ENCODE measurements at places on chromosomes 3 and 15.

GRCh38 chr3:134374105-134374790, at the start of gene AMOTL2:
AMOTL2 (minus strand) TSS chr3:134374447; CDS start chr3:134371433, 3,014 bp downstream.
- DNase-seq: peak; percentile 54

- DNase-seq: peak; percentile 40
Measured at GRCh38 chr3:10248984-10249748, 907 bp downstream of the TATDN2 start.

DNA sequence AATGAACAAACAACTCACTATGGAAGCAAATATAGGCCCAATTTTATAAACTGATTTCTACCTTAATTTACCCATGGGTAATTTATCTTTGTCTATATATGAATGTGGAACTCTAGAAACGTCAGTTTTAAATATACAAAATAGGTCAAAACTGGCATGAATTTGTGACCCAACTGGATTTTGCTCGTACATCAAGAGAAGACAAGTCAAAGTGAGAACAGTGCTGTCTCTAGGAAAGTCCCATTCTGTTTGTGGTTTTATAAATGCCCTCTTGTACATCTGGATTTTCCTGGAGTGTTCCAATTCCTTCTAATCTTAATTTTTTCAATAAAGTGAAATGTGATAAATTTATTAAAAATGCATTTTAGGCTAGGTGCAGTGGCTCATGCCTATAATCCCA, 50.2 kb upstream of the ABHD10 start:
- DNase-seq: no peak

- no peak for DNase-seq
Measured at GRCh38 chr3:192564611-192565010, 162.7 kb downstream of the FGF12 start.

DNA sequence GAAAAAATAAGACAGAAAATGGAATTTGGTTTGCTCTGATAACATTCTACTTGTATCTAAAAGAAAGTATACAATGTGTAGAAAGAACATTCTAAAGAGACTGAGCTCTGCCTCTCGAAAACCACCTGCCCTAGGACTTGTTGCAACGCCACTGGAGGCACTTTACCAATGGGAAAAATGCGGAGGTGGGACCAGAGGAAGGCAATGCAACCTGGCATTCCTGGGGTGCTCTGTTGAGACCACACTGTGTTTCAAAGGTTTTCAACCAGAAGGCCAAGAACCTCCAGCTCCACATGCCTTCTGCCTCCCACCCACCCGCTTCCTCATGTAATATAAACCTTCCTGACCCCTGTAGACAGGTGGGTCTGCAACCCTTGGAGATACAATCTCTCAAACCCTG, 4.5 kb downstream of the PROK2 start:
- DNase-seq: no peak

DNA sequence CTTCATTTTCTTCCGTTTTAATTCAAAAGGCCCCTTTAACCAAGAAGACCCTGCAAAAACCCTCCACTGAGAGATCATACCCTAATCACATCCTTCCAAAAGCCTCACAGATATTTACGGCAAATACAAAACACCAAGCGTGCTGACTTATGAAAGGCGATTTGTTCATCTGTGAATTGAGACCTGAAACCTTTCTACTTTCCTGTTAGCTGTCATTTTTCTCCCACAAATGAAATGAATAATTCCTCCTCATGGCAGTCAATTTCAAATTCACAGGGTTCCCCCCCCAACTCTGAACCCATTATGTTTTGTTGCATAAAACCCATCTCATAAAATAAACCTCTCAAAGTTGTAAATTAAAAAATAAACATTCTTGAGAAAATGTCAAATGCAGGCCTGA, 149.6 kb downstream of the PDZRN3 start:
- DNase-seq: no peak

GRCh38 chr3:128493570-128494366, 767 bp upstream of the GATA2 start:
- no peak for DNase-seq

GRCh38 chr3:458653-459310, 262.2 kb downstream of the CHL1 start:
- DNase-seq: no peak

Measured in suppressor macrophage treated with lipopolysaccharide for 4 hours (primary cell).